CD4-positive, alpha-beta T cell treated with Interleukin-6 for 4 hours (primary cell): ENCODE measurements at places on chromosomes 1 and 21.

DNA sequence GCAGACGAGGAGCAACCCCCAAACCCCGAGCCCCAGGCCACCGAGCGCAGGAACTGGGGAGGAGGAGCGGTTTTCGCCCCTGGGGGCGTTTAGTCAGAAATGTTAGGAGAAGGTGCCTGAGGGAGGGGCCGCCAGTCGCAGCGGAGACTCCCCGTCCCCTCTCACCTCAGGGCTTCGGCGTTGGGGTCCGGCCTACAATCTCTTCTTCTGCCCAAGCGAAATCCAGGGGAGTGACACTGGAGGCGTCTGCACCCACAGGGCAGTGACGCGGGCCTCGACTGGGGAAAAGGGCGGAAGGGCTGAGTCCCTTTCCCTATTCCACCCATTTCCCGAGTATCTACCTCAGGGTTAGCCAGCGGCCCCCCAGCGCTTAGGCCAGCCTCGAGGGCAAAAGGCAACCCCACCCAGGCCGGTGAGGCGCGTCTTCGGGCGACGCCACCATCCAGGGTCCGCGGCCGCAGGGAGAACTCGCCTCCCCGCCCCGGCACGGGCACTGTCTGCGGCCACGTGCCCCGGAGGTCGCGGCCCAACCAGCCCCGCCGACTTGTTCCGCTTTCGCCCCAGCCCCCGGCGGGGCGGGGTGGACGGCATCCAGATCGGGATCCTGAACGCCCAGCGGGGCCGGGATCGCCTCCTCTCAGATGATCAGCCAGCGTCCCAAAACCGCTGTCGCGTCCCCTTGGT lies 118.7 kb upstream of the BARHL2 start:
- no peak for DNase-seq

DNA sequence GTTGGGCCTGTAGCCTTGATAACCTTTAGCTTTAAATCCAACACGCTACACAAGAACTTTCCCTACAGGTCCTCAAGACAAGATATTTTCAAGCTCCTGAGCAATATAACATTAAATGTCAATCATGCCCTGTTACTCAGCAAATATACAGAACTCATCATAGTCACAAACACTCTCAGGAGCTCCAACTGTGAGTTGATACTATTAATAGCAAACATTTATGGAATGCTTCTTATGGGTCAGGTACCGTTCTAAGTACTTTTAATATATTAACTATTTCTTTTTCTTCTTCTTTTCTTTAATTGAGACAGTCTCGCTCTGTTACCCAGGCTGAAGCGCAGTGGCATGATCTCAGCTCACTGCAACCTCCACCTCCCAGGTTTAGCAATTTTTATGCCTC lies 10.1 kb downstream of the EYA3 start:
- no peak for DNase-seq

DNA sequence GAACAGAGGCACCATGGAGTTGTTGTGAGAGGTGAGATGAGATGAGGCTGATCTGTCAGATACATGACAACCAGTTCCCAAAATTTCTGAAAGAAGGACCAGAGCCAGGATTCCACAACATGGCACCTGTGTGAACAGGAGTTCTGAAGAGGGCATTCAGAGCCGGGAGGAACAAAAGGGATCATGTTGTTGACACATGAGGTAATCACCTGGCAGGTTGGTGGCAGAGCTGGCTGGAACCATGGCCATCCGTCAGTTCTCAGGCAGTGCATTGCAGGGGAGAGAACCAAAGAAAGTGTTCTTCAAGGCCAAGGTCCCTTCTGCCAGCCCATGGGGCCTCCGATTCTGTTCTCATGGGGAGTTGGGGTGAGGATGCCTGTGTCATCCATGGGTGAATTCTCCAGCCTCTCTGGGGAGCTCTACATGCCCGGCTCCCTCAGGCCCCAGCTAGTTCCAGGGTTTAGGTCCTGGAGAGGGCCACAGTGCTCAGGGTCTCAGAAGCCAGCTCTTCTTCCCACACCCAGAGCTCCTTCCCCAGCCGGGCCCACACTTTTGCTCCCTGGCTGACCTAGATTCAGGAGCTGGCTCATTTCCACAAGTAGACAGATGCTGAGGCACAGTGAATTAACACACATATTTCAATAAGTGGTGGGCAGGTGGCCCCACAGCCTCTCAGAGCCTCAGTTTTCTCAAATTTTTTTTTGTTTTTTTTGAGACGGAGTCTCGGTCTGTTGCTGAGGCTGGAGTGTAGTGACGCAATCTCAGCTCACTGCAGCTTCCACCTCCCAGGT lies 49.1 kb upstream of the CTPS1 start:
- DNase-seq, result no peak

DNA sequence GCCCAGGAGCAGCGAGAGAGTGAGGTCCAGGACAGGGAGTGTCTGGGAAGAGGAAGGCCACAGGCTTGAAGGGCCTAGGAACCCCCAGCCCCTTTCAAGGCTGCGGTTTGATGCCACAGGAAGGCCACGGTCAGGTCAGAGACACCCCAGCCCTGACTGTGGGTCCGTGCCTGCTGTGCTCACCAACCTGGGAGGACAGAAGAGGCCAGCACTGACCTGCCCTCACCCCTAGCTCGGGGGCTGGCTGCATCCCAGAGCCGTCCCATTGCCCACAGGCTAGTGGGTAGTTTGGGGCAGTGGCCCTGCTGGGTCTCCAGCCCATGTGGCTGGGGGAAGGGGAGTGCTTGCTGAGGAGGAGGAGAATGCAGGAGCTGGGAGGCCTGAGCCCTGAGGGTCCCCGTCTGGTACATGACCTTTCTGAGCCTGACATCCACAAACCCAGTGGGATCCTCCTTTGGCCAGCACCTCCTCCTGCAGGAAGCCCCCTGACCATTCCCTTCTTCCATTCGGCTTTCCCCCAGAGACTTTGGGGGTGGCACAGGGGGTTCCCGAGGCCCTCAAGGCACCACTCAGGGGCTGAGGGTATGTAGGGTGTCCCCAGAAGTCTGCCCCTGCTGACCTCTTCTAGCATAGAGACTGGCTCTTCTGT lies 54.3 kb downstream of the WNT9A start:
- no peak for DNase-seq

GRCh38 chr1:208108646-208109330 lies 135.4 kb downstream of the PLXNA2 start:
- no peak for DNase-seq

DNA sequence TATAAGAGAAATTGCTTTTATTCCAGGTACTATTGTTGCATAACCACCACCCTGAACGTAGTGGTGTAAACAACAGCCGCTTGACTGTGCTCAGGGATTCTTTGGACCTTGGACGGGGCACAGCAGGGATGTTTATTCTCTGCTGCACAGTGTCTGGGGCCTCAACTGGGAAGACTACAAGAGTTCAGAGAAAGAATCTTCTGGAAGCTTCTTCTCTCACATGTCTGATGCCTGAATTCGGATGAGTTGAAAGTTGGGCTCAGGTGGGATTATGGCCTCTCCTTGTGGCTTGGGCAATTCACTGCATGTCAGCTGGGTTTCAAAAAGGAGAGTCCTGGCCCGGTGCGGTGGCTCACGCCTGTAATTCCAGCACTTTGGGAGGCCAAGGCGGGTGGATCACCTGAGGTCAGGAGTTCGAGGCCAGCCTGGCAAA lies 19.0 kb upstream of the SSBP3 start:
- DNase-seq, result no peak
